Stimulated activated CD4-positive, alpha-beta T cell treated with anti-CD3 and anti-CD28 coated beads, TNF-alpha, amount 100 ng/mL, for 1 hour (primary cell): ENCODE measurements at places on chromosomes 3 and 15.

- no peak for DNase-seq
Measured at GRCh38 chr3:64915778-64916177, 228.0 kb upstream of the ADAMTS9 start.

DNA sequence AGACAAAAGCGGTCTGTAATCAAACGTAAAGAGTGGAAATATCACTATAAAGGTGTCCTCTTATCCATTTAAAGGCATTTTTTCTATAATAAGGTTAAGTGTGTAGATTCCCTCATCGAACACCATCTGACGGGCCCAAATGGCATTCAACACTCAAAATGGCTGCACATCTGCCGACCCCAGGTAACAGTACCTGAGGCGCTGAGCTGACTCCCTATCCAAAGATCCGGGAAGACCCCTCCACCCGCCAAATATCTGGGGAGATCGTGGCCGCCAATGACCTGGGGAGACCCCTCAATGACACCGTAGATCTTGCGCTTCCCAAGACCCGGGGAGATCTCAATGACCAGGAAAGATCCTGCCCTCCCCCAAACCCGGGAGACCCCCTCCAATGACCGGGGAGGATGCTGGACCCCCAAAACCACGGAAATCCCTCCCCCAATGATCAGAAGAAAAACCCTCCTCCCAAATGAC, 476 bp downstream of the IP6K2 start:
- DNase-seq: no peak

DNA sequence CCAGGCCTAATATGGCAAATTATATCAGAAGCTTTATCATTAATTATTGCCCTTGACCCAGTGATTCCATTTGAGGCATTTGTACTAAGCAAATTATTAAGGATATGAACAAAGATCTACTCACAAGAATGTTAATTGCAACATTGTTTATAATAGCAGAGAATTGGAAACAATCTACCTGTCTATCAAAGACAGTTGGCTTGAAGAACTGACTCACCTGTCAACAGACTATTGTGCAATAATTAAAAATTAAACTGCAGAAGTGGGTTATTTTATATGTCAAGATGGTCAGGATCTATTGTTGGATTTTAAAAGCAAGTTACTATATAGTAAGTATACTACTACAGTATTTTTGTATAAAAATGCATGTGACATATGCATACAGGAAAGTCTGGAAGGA, 6.7 kb upstream of the FETUB start:
- DNase-seq: no peak

GRCh38 chr15:64779024-64779423, 3.6 kb upstream of the RBPMS2 start:
- no peak for DNase-seq

- no peak for DNase-seq
Measured at GRCh38 chr15:70153921-70154717, 56.4 kb upstream of the TLE3 start.

GRCh38 chr15:25668236-25668795, 194.8 kb downstream of the ATP10A start:
- DNase-seq: no peak

DNA sequence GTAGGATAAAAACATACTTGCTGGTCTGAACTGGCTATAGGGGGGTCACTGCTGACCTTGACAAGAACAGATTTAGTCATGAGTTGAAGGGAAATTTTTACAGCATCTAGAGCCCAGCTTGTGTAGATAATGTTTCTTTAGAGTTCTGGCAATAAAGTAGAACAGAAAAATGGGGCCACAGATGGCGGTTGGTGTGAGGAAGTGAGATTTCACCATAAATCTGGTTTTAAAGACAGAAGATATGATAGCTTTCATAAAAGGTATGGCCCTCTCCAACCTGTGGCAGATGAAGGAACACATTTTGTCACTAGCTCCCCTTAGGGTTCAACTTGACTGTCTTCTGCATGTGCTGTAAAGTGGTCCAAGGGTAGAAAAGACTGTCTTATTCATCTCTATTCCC, 24.3 kb upstream of the IMPDH2 start:
- no peak for DNase-seq
